ENCODE measurements at places on chromosomes 1 and 21.

- DNase-seq, result no peak
Measured at GRCh38 chr21:38734646-38735365, 70.9 kb upstream of the ETS2 start.

DNA sequence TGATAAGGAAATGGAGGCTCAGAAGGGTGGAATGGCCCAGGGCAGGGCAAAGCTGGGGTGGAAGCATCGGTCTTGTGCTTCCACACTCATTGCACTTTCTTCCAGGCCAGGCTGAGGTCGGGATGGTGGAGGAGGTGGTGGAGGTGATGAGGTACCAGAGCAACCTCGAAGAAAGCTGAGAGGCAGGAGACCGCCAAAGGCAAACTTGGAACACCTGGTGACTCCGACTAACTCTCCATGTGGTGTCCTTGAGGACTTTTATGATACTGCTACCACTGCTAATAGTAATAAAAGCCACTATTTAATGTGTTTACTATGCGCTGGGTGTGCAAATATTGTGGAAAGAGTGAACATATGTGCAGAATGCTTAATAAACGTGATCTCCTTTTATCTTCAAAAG lies 16.9 kb upstream of the BTG2 start:
- DNase-seq, result no peak

DNA sequence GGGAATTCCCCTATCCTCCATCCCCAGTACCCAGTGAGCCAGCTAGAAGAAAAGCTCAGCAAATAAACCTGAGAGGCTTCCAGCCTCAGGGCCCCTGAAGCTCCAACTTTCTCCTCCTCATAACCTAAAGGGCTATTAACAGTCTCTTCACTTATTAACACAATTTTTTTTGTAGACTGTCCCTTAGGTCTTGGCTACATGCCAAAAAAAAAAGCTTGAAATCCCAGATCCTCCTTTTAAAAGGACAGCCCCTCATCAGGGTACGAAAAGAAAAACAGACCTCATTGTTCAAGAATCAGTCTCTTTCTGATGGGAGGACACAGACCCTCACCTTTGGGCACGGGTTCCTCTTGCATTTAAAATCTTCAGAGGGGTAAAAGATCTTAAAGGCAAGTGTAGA lies 72.8 kb upstream of the CD1D start:
- no peak for DNase-seq

DNA sequence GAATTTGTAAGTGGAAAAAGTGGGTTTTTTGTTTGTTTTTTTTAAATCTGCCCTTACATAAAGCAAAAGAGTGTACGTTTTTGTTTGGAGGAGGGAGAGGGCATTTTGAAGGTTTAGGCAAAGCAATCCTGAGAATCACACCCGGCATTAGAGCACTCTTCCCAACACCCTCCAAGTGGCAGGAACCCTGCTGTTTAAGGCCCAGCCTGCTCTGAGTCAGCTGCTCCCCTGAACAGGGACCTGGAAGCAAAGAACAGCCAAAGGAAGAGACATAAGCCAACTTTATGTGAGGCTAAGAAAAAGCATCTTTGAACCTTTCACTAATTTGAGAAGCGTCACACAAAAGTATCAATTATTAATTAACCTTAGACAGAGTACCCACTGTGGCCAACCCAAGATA lies 16.9 kb downstream of the MTFR1L start:
- no peak for DNase-seq

DNA sequence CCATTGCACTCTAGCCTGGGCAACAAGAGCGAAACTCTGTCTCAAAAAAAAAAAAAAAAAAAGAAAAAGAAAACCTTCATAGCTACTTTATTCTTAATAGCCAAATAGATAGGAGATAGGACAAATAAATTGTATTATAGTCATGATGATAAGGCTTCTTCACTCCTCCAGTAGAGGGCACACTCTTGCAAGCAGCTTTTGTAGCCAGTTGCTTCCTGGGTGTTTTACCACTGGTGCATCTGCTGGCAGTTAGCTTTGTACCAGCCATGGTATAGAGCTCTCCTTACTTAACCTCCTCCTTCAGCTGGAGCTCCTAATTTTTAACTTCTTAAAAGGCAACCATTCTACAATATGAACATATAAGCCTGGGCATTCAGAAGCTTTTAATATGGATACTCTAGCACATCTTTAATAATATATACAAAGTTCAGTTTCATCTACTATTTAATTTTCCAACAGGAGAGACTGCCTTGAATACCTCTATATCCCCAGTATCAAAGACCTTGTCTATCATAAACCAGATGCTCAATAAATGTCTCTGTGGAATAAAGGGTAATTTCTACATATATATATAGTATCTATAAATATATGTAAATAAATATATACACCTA lies 35.8 kb downstream of the EVI5 start:
- DNase-seq, result peak; percentile 1

- no peak for DNase-seq
Measured at GRCh38 chr1:231681006-231681405, 54.4 kb downstream of the DISC1 start.

- no peak for DNase-seq
Measured at GRCh38 chr1:212518188-212519054, 85.7 kb downstream of the NENF start.

DNA sequence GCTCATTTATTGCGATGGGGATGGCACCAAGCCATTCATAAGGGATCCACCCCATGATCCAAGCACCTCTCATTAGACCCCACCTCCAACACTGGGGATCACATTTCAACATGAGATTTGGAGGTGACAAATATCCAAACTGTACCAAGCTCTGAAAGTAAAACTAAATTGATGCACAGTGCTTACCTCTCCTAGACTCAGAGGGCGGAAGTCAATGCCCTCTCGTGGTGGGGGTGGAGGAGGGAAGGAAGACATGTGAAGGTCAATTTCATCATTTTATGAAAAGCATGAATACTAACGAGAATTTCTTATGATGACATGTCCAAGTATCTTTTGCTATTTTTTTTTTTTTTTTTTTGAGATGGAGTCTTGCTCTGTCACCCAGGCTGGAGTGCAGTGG lies 120.0 kb downstream of the PGBD5 start:
- no peak for DNase-seq

DNA sequence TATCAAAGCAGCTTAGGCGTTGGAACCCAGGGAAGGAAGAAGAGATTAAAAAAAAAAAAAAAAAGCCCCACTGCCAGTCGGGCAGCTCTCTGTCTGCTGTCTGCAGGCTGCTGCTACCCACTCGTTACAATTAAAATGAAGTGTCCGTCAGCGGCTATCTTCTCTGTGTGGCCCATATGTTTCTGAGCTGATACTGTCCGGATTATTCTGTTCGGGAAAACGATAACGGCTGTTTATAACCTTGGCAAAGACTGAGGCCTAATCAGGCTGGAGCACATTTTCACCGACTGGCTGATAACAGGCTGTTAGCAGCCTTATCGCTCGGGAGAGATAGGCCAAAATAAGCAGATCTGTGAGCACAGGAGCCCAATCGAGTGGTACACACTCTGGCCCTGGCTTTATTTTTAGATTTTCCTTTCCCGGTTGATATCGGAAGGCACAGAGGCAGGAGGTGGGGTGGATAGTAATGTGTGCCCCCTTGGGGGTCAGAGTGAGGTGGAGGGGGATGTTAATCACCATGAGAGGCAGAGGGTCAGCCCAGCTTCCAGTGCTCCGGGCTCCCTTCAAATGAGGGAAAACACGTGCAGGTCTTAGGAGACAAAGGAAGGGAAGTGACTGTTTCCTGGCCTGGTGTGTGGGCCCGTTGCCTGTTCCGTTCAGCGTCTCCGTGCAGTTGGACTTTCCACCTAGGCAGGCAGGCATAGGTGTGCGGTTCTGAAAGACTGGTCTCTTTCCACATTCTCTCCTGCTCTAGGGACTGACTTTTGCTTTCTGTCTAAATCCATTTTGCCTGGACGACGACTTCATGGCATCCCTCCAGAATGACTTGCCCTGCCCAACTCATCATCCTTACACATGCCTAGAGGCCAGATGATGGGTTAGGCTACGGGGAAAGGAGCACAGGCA lies 153.4 kb downstream of the PBX1 start:
- DNase-seq, result no peak

DNA sequence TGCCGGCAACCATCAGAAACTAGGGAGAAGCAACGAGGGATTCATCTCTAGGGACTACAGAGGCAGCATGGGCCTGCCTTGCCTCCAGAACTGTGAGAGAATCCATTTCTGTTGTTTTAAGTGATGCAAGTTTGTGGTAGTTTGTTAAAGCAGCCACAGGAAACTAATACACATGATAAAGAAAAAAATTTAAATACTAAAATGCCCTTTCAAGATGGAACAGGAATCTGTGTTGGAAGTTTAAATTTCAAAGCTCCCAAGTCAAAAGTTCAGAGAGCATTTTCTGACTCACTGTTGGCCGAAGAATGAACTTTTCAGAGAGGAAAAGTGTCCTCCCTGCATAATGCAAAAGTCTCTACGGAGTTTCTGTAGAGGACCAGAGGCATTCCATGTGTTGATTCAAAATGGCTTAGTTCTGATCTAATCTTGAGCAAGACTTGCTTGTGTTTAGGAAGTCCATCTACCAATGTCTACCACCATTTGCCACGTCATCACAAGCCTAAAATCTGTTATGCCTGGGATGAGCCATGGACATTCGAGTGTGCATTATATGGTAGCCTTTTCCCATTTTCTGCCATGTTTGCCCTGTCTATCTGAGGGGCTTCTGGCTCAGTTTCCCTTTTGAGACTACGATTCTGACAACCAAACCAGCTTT lies 22.4 kb upstream of the ARHGAP29 start:
- no peak for DNase-seq

GRCh38 chr21:14318578-14318977 lies 64.4 kb downstream of the HSPA13 start:
- DNase-seq, result no peak

DNA sequence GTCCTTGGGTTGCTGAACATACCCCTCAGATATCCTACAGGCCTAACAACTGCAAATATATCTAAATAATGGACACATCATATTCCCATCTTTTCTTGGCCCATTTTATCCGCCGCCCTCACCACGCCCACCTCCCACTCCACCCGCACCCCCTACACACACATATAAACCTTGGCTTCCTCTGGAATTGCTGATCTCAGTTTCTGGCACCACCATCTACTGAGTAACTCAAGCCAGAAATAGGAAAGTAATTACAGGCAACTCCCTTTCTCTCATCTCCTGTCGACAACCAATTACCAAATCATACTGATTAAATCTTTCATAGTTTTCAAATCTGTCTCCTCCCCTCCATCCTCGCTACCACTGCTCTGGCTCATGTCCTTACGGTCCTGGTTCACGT lies 4.7 kb downstream of the RGS8 start:
- no peak for DNase-seq

- no peak for DNase-seq
Measured at GRCh38 chr1:224381880-224382548, 25.3 kb downstream of the CNIH4 start.

DNA sequence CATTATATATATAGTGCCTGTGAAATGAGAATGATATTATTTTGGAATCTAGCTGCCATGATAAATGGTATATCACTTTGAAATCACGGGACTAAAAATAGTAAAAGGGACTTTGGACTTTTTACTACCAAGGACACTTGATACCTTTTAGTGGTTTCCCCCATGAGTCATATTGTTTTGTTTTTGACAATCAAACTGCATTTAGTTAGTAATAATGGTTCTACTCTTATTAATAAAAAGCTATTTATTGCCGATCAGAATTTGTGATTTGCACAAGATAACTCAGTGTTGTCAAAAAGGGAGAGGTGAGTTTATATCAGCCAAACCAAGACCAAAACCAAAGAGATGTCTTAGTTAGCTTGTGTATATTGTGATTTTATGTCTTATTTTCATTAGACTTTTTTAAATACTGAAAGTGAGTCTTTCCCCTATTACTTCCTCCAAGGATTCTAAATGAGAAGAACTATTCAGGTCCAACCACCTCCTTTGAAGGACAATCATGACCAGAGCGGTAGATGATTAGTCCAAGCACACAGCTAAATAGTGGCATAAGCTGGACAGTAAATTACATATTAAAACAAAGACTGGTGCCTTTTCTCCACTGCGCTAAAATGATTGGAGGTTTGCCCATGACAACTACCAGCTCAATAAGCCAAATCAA lies 281.7 kb upstream of the ESRRG start:
- no peak for DNase-seq

DNA sequence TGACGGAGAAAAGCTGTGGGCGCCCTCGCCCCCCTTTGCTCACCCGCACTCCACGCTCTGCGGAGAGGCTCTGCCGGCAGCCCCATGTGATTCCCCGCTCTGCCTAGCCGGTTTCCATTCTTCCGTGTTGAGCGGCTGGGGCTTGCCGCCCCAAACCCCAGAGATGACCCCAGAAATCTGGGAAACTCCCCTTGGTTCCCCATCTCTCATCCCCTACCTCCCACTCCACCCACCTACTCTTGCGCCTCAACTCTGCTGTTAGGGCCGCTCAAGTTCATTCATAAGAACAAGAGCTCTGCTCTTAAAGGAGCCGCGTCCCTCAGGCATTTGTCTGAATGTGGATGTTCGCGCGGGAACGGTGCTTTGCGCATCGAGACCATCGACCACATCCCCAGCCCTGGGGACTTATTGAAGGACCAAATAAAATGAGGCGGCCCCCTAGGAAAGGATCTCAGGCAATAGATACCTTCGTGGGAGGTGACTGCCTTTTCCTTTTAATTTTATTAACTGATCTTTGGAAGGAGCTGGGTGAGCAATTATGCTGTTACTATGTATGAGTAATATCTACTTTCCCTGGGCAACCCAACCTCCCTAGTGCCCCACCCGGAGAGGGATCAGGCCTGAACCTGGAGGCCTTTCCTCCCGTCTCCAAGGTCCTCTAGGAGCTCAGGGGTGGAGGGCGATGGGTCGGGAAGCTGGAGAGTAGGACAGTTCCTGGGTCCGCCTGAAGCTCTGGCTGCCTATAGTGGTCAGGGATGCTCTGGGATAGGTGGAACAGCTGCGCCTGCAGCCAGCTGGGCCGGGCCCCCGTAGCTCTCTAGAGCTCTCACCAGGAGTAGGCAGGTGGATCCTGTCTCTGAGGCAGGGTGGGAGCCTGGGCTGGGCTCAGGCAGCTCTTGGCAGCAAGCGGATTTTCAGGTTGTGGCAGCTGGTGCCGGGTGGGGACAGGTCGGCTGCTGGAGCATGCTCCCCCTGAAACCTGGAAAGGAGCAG lies 898 bp downstream of the MFSD2A start:
- no peak for DNase-seq

All from kidney epithelial cell (primary cell).